NCI-H2171 (cell line): ENCODE measurements at places on chromosomes 5 and 9.
A peak's percentile ranks its signal among the peaks of the same experiment; 100 is the strongest.

- no peak for DNase-seq
These were observed 517.0 kb downstream of the GADD45G start for GRCh38 chr9:90121762-90122161.

DNA sequence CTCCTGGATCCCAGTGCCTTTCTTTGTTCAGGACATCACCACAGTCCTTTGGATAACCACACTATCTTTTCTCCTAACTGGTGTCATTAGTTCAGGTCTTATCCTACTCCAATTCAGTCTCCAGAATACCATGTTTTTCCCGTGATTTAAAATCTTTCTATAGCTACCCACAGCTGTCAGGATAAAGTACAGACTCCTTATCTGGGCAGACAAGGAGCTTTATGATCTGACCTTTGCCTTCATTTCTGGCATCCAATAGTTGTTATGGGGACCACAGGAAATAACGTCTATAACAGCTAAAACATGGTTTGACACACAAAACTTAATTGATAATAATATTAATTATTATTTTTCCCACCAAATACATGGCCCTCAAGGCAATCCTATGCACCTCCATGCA is 125.6 kb downstream of the ARL15 start:
- no peak for DNase-seq

DNA sequence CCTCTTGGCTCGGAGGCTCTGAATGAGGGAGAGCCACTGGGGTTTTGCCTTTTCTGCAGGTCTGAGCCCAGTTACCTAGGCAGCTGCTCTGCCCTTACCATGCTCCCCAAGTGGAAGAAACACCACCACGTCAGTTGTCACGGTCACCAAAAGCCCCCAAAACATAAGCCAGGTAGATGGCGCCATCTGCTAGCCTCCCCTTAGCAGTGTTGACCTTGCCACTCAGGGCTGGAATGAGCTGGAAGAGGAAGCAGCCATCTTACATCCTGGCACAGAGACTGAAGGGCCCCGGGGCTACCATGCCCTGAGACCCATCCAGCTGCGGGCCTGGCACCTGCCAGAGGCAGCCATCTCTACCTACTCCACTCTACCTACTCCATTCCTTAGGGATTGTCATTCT is 7.4 kb downstream of the ZER1 start:
- DNase-seq, result no peak

- DNase-seq, result no peak
These were observed 427.5 kb downstream of the EFNA5 start for GRCh38 chr5:107243220-107243579.

GRCh38 chr5:137604348-137605095 is 105.4 kb upstream of the SPOCK1 start:
- DNase-seq, result no peak

DNA sequence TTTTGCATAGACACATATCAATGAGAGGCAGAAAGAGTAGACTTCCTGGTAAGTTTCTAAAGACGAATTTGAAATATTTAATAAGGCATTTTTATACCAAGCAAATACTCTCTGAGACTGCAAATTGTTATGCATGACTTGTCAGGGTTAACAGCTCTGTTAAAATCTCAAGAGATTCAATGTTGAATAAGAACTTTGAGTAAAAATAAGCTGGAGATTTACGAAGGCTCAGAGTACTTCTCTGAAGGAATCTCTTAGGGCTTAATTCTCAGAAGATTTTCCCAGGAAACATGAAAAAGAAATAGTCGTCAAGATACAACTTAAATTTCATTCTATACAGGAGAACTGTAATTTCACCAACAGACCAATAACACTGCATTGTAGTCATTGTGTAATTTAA is 259.4 kb downstream of the CDH18 start:
- no peak for DNase-seq

- DNase-seq, result no peak
These were observed 614.1 kb upstream of the CDH9 start for GRCh38 chr5:27652505-27652904.

- DNase-seq, result no peak
These were observed 23.4 kb downstream of the PHF2 start for GRCh38 chr9:93599571-93600403.

DNA sequence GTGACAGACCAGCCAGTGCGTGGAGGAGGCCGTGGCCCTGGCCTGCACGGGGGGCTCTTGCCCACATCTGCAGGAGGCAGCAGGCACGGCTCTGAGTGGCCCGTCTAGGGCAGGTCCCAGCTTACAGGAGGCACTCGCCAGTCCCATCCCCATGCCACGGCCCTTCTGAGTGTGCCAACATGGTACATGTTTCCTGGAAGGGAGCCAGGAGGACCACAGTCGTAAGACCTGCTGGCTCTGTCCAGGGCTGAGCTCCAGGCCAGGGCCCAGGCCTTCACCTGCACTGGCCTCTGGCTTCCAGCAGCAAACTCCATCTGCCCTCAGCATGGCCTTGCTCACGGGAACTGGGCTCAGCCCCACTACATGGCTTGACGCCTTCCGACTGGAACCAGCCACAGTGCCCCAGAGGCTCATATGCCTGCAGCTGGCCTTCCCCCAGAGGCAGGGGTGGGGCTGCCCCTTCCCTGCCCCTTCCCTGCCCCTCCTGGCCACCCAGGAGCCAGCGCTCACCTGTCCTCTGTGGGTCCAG is 3.8 kb downstream of the NKD2 start:
- no peak for DNase-seq

DNA sequence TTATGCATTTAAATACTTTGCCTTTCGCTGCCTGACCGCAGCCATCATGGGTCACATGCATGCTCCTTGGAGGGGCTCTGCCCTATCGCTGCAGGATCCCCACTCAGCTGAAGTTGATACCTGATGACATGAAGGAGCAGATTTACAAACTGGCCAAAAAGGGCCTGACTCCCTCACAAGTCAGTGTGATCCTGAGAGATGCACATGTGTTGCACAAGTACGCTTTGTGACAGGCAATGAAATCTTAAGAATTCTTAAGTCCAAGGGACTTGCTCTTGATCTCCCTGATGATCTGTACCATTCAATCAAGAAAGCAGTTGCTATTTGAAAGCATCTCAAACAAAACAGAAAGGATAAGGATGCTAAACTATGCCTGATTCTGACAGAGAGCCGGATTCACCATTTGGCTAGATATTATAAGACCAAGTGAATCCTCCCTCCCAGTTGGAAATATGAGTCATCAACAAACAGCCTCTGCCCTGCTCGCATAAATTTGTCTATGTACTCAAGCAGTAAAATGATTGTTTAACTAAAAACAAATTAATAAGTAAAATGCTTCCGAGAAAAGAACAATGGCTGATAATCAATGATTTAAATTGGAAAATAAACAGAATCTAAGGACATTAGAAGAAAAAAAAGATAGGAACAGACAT is 41.6 kb upstream of the PPP2CA start:
- DNase-seq, result no peak

GRCh38 chr5:66824476-66824875 is 228.3 kb downstream of the MAST4 start:
- no peak for DNase-seq

DNA sequence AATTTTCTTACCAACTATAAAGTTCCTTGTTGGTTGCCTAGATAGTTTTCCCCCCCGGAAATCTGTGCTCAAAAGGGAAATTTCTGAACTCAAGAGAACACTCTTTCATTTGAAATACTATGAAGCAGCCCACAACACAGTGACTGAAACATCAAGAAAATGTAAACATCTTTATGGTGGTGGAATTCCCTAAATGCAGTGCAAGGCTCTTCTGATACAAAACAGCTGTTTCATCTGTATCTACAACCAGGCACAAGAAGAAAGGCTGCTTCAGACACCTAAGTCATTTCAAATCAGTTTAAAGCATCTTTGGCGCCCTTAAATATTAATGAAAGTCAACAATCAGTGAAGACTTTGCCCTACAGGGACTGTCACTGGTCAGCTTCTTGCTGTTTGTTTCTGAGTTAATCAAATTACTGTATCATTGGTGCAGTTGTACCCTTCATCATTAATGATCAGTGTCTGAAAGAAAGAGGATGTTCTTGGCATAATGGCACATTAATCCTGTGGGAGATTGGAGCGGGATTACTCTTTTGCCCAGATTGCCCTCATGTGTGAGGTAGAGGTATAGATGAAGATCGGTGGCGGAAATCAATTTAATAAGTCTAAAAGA is 947.0 kb downstream of the NR2F1-AS1 start:
- DNase-seq, result no peak

DNA sequence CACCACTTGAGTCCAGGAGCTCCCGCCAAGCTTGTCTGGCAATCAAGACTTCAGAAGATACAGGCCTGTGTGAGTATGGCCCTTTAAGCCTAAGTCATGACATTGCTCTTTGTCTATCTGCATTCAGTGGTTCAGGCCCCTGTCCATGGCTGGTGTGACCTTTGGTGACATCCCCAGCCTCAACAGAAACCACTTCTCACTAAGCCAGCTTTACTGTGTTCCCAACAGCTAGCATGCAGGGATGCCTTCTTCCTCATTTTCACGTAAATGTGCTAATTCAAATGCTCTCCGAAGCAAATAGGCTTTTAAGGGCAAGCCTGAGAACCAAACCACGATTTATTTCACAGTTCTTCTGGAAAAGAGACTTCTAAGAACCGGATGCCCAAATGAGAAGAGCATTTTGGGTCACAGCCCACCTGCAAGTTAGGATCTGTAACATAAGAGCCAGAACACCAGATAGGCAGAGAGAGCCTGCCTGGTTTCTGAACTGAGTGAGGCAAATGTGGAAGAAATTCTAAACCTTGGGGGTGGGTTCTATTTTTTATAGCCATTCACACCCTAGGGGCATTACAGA is 14.9 kb downstream of the CD180 start:
- DNase-seq, result no peak

GRCh38 chr5:12217039-12217438 is 312.8 kb upstream of the CTNND2 start:
- no peak for DNase-seq

GRCh38 chr9:98010445-98010844 is 27.3 kb downstream of the ANP32B start:
- no peak for DNase-seq

DNA sequence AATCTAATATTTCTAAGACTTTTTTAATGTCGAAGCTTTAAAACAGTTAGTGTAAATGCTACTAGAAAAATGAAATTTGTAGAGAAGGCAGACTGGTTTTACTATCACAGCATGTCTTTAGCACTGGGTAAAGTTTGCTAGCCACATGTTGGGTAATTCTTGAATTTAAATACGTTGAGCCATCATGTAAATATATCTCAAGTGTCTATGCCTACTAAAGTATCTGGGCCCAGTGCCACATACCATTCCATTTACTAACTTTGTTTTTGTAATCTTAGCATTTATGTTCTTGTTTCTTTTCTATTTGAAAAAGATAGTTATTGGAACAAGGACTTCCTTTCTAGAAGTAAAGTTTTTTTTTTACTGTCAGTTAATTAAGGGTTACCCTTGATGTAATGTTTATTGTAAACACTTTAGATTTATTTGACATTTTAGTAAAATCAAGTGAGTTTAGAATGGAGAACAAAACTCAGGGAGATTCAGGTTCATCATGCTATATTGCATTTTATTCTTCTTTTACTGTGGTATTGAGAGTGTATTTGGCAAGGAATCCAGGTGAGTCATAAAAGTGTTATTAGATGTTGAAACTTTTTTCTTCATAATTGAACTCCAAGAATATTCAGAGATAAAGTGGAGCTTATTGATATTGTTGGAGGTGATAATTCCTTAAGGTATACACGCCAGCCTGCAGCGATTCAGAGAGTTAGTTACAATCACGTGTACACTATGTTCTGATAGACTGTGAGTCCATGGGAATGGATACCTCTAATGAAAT is 182.4 kb downstream of the CCDC171 start:
- DNase-seq, result no peak

DNA sequence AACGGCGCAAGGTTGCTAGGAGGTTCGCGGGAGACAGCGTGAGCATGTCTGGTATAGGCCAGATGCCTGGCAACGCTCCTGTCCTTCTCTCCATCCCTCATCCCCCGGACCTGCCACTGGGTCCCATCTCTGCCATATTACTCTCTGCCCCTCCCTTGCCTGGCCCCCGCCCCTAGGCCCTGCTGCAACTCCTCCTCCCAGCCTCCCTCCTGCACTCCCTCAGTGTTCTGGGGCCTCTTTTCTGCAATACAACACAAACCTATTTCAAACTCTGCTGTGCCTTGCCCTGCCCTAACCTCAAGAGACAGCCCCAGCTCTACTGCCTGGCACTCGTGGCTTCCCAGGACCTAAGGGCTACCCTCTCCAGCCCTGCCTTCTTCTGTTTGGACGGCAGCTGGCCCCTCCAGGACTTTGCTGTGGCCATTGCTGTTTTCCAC is 8.9 kb upstream of the DBN1 start:
- DNase-seq, result no peak

- peak; percentile 96 for DNase-seq
These were observed 47.0 kb downstream of the OLFM1 start for GRCh38 chr9:135134268-135135022.

DNA sequence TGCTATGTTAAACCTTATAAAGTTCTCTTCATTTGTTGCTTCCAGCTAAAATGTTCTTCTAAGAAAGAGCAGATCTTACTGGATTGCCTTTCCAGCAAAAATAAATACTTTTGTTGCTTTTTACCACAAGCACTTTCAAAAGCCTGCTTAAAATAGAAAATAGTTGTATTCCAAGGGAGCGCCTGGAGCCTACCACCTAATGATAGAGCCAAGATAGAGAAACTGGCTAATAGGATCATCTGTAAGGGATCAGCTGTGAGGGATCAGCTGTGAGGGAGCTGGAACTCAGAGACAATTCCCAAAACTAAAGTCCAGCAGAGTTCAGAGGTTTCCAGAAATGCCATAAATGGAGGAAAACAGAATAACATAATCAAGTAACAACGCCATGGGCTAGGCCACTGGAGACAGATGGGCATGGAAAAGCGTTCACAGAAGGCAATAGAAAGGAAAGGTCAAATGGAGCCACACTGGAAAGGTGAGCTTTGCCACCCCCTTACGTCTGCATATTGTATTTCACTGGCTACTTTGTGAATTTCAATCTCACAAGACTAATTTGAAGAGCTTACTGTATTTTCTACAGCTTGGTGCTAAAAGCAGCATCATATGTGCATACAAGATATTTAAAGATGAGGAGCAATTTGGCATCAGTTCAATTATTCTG is 140.6 kb upstream of the TLE4 start:
- DNase-seq, result no peak

- peak; percentile 33 for DNase-seq
These were observed 437.0 kb upstream of the TRPC7 start for GRCh38 chr5:136802383-136802782.

GRCh38 chr5:124963236-124963919 is 216.9 kb upstream of the ZNF608 start:
- no peak for DNase-seq

DNA sequence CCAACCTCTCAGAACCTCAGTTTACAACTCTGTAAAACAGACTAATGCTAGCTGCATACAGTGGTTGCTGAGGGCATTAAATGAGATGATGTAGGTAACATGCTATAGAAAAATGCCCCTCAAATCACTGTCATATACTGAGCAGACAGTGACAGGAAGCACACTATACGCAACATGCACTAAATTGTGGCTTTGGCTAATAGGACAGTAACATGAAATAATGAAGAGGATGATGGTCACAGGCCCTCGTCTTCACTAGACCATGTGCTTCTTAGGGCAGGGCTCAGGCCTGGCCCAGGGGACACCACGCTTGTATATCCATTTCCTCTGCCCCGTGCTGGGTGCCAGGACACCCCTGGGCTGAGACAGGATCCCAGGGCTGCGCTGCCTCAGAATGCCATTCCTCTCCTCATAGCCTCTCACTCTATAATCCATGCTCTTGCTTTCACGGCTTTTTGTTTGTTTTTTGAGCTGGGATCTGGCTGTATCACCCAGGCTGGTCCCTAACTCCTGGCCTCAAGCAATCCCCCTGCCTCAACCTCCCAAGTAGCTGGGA is 18.9 kb downstream of the CSF1R start:
- DNase-seq, result no peak
